ENCODE measurements at places on chromosomes 4 and X.

DNA sequence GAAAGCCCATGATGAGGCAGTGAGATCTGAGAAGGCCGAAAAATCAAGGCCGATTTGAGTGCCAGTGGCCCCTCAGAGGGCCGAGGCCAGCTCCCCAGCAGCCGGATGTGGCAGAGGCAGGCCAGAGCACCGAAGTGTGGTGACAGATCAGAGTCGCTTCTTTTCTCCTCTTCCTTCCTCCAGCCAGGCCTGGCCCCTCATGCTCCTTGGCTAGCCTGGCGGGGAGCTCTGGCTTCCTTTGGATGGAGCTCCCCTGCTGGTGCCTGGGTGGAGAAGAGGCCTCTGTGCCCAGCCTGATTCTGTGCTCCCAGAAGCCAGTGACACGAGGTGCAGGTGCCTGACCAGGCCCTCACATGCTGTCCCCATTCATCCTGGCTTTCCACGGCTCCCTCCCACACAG, 127.2 kb upstream of the PABPC4L start:
- no peak overlapping the region for H3K27ac ChIP-seq
- no peaks in the 10 kb centered on the region for H3K27me3 ChIP-seq
- no peak overlapping the region for H3K4me3 ChIP-seq
- DNase-seq = no peak
- H3K4me1 ChIP-seq = no peaks in the 10 kb centered on the region

DNA sequence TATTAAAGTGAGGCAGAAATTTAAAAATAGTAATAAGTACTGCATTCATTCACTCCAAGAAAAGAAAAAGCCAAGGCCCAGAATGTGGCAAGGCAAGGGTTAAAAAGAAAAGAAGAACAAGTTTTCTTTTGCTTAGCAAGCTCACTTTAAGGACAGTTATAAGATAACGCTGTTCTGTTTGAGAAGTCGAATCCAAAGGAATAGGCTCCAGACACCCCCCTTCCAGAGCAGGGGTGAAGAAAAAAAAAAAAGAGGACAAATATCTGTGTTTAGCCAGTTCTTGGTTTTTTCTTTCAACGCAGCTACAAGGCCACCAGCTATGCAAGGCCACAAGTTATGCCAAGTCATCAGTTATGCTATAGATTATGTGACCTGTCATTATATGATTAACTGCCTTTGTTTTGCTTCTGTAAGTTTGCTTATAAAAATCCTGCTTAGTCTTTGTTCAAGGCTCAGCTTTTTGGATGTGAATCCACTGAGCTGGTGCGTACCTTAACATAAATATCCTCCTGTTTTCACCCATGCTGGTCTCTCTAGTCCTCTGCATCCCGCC, 1.4 kb downstream of the GRK4 start:
- H3K4me1 ChIP-seq = peaks cover 15% of the 10 kb centered on the region
- H3K27me3 ChIP-seq = no peaks in the 10 kb centered on the region
- no peak for DNase-seq
- peak overlapping the region; percentile 95 for H3K4me3 ChIP-seq
- no peaks in the 10 kb centered on the region for H3K36me3 ChIP-seq

- H3K4me1 ChIP-seq = no peaks in the 10 kb centered on the region
- no peak for DNase-seq
- no peaks in the 10 kb centered on the region for H3K27me3 ChIP-seq
- no peak overlapping the region for H3K4me3 ChIP-seq
Measured at GRCh38 chrX:76555816-76556215, 128.3 kb downstream of the MAGEE1 start.

- H3K4me3 ChIP-seq = no peak overlapping the region
- H3K27ac ChIP-seq = no peak overlapping the region
- no peaks in the 10 kb centered on the region for H3K36me3 ChIP-seq
- H3K4me1 ChIP-seq = peaks cover 8% of the 10 kb centered on the region
Measured at GRCh38 chr4:123659262-123659661, 262.7 kb downstream of the SPRY1 start.

DNA sequence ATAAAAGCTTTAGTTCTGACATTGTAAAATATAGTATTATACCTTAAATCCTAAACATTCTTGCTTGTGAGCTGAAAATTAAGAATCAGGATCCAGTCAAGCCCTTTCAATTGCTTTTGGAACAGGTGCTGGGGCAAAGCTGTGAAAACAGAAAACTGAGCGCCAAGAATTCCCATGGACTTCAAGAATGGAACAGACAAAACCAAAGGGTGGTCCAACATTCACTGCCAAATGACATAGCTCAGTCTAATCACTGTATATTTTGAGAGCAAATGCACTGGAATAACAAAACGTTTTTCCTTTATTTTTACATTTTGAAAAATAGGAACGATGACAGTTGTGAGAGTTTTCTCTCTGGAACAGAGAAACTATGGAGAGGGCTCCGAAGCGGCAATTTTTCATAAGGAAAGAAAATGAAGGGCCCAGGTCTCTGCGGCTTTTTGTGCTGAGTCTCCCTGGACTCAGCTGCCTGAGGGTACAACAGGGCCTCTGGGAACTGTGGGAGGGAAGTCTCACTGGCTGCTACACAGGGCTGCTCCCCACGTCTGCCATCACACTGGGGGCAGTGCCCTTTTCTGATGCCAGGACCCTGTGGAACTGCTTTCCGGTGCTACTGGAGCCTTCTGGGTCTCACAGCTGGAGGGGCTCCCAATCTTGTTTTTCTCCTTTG, 56.0 kb upstream of the BMPR1B start:
- no peak for DNase-seq
- H3K4me1 ChIP-seq = peaks cover 2% of the 10 kb centered on the region
- H3K27me3 ChIP-seq = no peaks in the 10 kb centered on the region
- H3K27ac ChIP-seq = peak overlapping the region; percentile 30
- no peaks in the 10 kb centered on the region for H3K36me3 ChIP-seq
- peak overlapping the region; percentile 61 for H3K4me3 ChIP-seq

- no peak overlapping the region for H3K4me3 ChIP-seq
- H3K36me3 ChIP-seq = no peaks in the 10 kb centered on the region
- H3K4me1 ChIP-seq = no peaks in the 10 kb centered on the region
- H3K27me3 ChIP-seq = no peaks in the 10 kb centered on the region
- DNase-seq = no peak
- no peak overlapping the region for H3K27ac ChIP-seq
Measured at GRCh38 chr4:183758061-183758757, 99.1 kb downstream of the TRAPPC11 start.

- H3K36me3 ChIP-seq = no peaks in the 10 kb centered on the region
- H3K27ac ChIP-seq = peak within 1 kb of the TSS; percentile 84
- H3K4me3 ChIP-seq = peak within 1 kb of the TSS; percentile 86
- H3K27me3 ChIP-seq = no peaks in the 10 kb centered on the region
- H3K4me1 ChIP-seq = no peaks in the 10 kb centered on the region
Measured at GRCh38 chrX:54357414-54358377, at the start of gene WNK3. Gene WNK3, minus strand, starts transcription at chrX:54358046.

DNA sequence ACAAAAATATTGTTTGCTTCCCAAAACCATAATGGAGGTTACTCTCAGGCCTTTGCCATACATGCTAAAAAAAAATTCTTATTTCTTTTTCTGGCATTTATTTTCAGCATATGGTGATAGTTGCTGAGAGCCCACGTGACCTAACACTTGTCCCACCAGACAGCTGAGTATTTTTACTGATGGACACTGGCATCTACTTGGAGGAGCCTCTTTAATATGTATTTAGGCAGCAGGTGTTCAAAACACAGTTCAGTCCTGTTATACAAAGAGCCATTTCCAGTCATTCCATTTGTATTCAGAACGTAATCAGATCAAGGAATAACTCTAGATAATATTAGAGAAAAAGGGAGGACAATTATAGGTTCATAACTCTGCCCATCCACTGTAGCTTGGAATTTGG, 95.5 kb downstream of the CXCL13 start:
- H3K4me1 ChIP-seq = no peaks in the 10 kb centered on the region
- H3K27me3 ChIP-seq = no peaks in the 10 kb centered on the region
- no peak for DNase-seq
- H3K4me3 ChIP-seq = no peak overlapping the region

DNA sequence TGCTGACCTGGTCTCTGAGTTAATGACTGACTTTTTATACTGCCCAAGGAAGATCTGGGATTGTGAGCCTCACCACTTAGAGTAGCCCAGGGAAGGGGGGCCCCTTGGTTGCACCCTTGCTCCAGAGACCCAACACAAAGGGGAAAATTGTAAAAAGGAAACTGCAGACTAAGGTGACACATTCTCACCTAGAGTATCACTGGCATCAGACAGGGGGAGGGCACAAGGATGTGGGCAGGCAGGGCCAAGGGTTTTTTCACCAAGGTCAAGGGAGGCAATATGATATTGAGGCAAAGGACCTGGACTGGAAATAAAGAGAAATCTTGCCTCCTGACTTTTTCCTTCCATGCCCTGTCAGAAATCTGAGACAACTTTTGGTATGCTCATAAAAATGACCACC, 386.2 kb upstream of the FGF16 start:
- H3K27ac ChIP-seq = no peak overlapping the region
- H3K27me3 ChIP-seq = no peaks in the 10 kb centered on the region
- H3K4me1 ChIP-seq = no peaks in the 10 kb centered on the region
- no peak for DNase-seq

DNA sequence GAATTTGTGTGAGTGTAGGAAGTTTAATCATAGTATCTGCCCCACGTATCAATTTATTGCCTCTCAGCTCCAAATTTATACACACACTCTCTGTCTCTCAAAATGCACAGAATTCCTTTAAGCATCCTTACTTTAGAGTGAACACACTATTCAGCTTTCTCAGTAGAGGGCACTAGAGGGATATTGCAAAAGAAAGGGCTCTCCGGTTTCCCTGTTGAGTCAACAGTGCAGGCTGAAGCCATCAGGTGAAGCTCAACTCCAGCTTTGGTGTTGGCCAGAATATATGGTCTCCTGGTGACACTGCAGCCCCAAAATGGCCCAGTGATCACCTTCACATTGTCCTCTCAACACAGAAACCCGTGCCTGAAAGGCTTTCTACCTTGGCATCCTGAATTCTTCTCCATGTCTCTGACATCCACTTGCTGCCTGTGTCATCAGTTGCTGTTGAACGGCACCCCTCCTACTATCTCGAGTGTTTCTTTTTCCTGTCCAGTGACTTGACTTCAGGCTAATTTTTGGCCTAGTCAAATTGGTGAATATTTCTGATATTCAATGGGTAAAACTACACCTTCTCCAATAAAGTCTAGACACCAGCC, 670.5 kb downstream of the GABRG1 start:
- no peak overlapping the region for H3K4me3 ChIP-seq
- H3K4me1 ChIP-seq = no peaks in the 10 kb centered on the region
- no peaks in the 10 kb centered on the region for H3K36me3 ChIP-seq
- H3K27me3 ChIP-seq = no peaks in the 10 kb centered on the region

DNA sequence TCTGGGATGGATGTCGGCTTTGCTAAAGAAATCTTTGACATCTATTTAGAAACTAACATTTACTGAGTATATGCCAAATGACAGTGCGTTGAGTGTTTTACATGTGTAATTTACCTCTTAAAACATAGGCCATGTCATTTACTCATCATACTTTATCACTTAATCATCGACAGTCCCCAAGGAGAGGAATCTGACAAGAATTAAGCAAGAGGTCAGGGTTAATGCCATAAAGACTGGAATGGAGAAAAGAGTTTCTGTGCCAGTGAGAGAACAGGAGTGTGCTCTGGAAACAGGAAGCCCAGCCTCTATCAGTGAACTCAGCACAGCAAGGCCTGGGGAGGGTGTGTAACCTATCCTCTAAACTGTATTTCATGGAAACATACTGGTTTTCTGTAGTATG, 28.0 kb upstream of the AMOT start:
- H3K27me3 ChIP-seq = no peaks in the 10 kb centered on the region
- no peaks in the 10 kb centered on the region for H3K36me3 ChIP-seq
- H3K27ac ChIP-seq = no peak overlapping the region
- no peaks in the 10 kb centered on the region for H3K4me1 ChIP-seq
- DNase-seq = no peak

GRCh38 chr4:147339100-147339499, 141.8 kb upstream of the EDNRA start:
- H3K4me1 ChIP-seq = no peaks in the 10 kb centered on the region
- no peak overlapping the region for H3K27ac ChIP-seq
- no peaks in the 10 kb centered on the region for H3K36me3 ChIP-seq
- no peak overlapping the region for H3K4me3 ChIP-seq
- no peak for DNase-seq
- H3K27me3 ChIP-seq = no peaks in the 10 kb centered on the region

DNA sequence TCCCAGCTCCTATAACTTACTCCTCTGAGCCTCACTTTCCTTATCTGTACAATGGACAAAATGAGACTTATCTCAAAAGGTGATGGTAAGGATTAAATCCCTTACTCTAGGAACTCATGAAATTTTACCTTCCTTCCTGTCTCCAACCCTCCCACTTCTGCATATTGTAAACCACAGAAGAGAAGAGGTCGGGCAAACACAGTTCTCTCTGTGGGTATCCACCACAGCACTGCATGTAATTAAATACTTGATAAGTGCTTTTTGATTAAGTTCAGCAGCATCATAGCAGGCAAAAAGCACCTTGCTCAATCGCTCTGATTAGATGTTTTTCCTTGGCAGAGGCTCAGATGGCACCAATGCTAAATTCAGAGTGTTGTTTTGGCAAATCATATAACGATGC, 17.3 kb upstream of the TMEM192 start:
- H3K36me3 ChIP-seq = no peaks in the 10 kb centered on the region
- H3K4me1 ChIP-seq = no peaks in the 10 kb centered on the region
- H3K4me3 ChIP-seq = no peak overlapping the region
- no peak overlapping the region for H3K27ac ChIP-seq
- H3K27me3 ChIP-seq = no peaks in the 10 kb centered on the region

GRCh38 chrX:9832811-9833210, 46.6 kb downstream of the SHROOM2 start:
- H3K4me3 ChIP-seq = no peak overlapping the region
- H3K27ac ChIP-seq = no peak overlapping the region
- no peaks in the 10 kb centered on the region for H3K4me1 ChIP-seq
- DNase-seq = no peak
- no peaks in the 10 kb centered on the region for H3K36me3 ChIP-seq
- H3K27me3 ChIP-seq = no peaks in the 10 kb centered on the region

GRCh38 chr4:5812506-5813229, 80.2 kb downstream of the CRMP1 start:
- no peak overlapping the region for H3K4me3 ChIP-seq
- DNase-seq = no peak
- H3K36me3 ChIP-seq = peaks cover 48% of the 10 kb centered on the region

DNA sequence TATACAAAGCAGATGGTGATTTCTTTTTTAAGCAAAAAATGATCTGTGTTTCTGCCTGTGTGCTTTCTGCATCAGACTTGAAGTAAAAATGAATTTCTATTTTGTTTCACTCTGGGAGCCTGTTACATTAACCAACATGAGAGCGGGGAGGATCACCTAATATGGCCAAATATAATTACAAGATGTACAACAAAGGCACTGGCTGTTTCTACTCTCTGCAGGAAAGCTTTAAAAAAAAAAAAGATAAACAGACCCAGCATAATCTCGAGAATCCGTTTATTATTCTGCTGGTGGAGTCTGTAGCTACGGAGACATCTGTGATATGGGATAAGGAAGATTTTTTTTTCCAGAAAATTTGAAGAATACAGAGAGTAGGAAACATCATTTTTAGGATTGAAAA, 103.6 kb downstream of the COMMD8 start:
- H3K27ac ChIP-seq = no peak overlapping the region
- no peak for DNase-seq
- H3K4me1 ChIP-seq = no peaks in the 10 kb centered on the region
- no peaks in the 10 kb centered on the region for H3K36me3 ChIP-seq
- H3K27me3 ChIP-seq = no peaks in the 10 kb centered on the region

Measured in thoracic aorta (tissue), 2 donors.